ENCODE measurements at places on chromosomes 5 and 9. TPM values are rescaled to one million over a fixed set of nuclear protein-coding genes. Genes with fewer than 3 reads are reported as not detected.

PRPF4 gene
- 5.3 TPM for polyA plus RNA-seq

NUDT12 gene
- polyA plus RNA-seq = 14.3 TPM

PCDHAC2 gene
- polyA plus RNA-seq = not detected

TUSC1 gene
- polyA plus RNA-seq = 4.3 TPM

CNTFR gene
- polyA plus RNA-seq = 2.9 TPM

GADD45G gene
- 125 TPM for polyA plus RNA-seq

FOXD1 gene
- 0.07 TPM for polyA plus RNA-seq

SH3PXD2B gene
- 1.8 TPM for polyA plus RNA-seq

SOX30 gene
- 0.04 TPM for polyA plus RNA-seq

COL15A1 gene
- polyA plus RNA-seq = 27.0 TPM

PRKAA1 gene
- 11.0 TPM for polyA plus RNA-seq

SH3RF2 gene
- 32.9 TPM for polyA plus RNA-seq

ARSI gene
- 0.43 TPM for polyA plus RNA-seq

C9orf153 gene
- 0.44 TPM for polyA plus RNA-seq

MLANA gene
- polyA plus RNA-seq = not detected

NMRK1 gene
- 51.6 TPM for polyA plus RNA-seq

FOXD4L3 gene
- polyA plus RNA-seq = not detected

PCDHGA3 gene
- polyA plus RNA-seq = 7.5 TPM
